Thyroid gland (tissue), 4 donors: ENCODE measurements at places on chromosomes 7 and 10. TPM values are rescaled to one million over a fixed set of nuclear protein-coding genes. Genes with fewer than 3 reads are reported as not detected.

DNA sequence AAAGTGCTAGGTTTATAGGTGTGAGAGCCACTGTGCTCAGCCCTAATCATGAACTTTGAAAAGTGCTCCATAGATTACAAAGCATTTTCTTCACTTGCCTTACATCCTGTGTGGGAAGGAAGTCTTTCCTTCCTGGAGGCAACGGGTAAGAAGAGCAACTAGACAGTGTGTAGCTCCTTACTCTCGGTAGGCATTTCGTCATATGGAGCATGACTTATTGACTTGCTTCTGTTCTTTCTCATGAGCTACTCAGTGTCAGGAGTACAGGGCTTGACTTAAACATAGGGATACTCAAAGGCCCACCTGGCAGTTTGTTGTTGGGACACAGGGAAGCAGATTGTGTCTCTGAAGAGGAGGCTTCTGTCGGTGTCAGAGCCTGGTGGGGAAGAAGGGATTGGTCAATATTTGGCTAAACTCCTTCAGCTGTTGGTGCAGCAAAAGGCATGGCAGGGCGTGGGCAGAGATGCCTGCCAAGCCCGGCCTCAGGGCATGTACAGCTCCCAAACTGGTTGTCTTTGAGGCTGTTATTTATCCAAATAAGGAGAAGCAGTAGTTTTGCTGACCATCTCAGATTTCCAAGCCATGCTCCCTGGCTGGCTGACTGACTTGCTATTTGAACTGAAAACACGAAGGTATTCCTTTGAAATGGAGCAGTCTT is 248.9 kb downstream of the KIAA1217 start:
- H3K27me3 ChIP-seq = no peaks in the 10 kb centered on the region
- peak overlapping the region; percentile 81 for H3K27ac ChIP-seq
- no peak overlapping the region for H3K4me3 ChIP-seq
- DNase-seq = peak; percentile 68
- no peaks in the 10 kb centered on the region for H3K36me3 ChIP-seq

The CLDN4 gene
- 208 TPM for total RNA-seq

GRCh38 chr10:126583552-126584200 is 86.8 kb downstream of the C10orf90 start:
- H3K36me3 ChIP-seq = no peaks in the 10 kb centered on the region
- no peaks in the 10 kb centered on the region for H3K4me1 ChIP-seq
- H3K27me3 ChIP-seq = no peaks in the 10 kb centered on the region
- no peak for DNase-seq

DNA sequence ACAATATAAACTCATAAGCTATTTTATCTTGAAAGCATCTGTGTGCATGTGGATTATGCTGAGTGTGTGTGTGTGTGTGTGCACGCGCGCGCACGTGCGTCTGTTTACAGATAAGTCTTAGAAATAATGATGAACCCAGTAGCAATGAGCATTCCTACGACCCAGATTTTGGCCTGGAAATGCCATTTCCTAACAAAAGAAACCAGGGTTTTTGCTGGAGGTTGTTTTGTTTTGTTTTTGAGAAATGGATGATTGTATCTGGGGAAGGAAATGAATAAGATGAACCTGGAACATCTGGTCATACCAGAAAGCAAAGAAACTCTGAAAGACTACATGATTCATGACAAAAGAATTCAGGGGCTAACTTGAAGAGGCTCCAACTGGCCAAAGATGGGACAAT is 22.1 kb upstream of the LMOD2 start:
- no peaks in the 10 kb centered on the region for H3K36me3 ChIP-seq
- DNase-seq = no peak
- H3K4me3 ChIP-seq = no peak overlapping the region
- H3K27me3 ChIP-seq = no peaks in the 10 kb centered on the region

GRCh38 chr10:21441625-21442024 is 83.9 kb downstream of the SKIDA1 start:
- H3K27ac ChIP-seq = no peak overlapping the region
- H3K36me3 ChIP-seq = no peaks in the 10 kb centered on the region

GRCh38 chr10:120741396-120741795 is 109.8 kb upstream of the WDR11 start:
- H3K27ac ChIP-seq = no peak overlapping the region
- no peak overlapping the region for H3K4me3 ChIP-seq
- H3K4me1 ChIP-seq = peaks cover 19% of the 10 kb centered on the region
- H3K27me3 ChIP-seq = no peaks in the 10 kb centered on the region
- H3K36me3 ChIP-seq = no peaks in the 10 kb centered on the region

DNA sequence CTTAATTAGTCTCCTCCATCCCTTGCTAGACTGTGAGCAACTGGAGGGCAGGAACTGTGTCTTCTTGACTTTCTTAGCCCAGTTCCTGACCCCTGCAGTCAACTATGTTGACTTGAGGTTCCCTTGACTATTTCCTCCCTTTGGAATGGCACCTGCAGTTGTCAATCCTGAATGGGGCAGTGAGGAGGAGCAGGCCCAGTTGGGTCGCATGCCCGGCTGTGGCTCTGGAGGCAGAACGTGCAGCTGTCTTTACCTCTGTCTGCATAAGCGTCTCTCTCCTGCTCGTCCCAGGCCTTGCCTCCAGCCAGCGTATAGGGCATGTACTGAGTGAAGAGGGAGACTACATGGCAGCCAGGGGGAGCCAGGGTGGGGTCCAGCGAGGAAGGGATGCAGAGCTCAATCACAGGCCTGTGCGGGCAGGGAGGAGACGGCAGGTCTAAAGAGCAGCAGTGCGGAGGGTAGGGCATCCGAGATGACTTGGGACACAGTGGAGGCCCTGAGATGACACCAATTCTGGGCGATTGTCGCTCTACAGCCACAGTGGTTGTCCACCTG is 26.8 kb downstream of the PYROXD2 start:
- no peak overlapping the region for H3K4me3 ChIP-seq
- peaks cover 5% of the 10 kb centered on the region for H3K36me3 ChIP-seq
- DNase-seq = no peak

The VWA2 gene
- total RNA-seq = 0.13 TPM

DNA sequence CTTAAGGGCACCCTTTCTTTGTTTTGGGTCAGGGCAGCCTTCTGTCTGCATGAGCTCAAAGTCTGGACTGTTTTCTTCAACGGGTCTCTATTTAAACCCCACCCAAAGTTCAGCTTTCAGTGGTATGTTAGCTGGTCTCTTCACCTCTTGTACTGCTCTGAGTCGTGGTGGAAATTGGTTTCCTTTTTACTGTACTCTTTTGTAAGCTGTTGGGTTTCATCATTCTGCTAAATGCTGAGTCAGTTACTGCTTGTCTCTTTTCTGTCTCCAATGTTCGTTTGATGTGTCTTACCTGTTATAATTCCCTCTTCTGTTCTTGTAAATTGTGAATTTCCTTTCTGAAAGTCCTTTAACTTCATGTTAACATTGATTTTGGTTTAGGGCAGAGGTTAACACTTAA is 64.1 kb upstream of the MALRD1 start:
- no peaks in the 10 kb centered on the region for H3K4me1 ChIP-seq
